Fibroblast of skin of left biceps (primary cell): ENCODE measurements at places on chromosomes 16 and 17.

- no peak for DNase-seq
These were observed 128.9 kb upstream of the PMFBP1 start for GRCh38 chr16:72300892-72301291.

DNA sequence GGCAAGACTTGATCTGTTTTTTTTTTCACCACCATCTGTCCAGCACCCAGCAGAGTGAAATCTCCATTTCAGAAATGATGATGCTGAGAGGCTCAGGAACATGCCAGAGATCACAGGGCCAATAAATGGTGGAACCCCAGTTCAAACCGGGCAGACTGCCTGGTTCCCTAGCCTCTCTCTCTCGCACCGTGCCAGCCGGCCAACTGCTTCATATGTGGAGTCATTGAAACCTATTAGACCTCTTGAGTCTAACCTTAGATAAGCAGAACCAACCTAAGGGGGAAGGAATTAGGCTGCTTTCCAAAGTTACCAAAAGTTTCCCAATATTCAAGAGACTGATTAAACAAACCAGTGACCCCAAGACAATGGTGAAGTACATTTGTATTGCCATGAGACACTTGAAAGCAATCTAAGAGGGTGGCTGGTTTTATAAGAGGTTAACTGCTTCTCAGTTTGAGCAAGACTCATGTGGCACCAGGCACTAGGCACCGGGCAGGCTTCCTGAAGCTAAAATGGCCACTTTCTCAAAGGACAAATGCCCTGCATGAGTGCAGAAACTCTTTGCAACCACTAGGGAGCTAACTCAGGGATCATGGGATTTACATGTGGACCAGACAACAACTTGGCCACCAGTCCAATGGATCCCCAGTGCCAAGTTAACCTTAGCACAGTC is 18.4 kb downstream of the TOX3 start:
- DNase-seq = no peak

GRCh38 chr16:61946019-61946418 is 90.2 kb downstream of the CDH8 start:
- no peak for DNase-seq

- DNase-seq = no peak
These were observed 47.1 kb downstream of the SLC6A4 start for GRCh38 chr17:30188211-30188939.

DNA sequence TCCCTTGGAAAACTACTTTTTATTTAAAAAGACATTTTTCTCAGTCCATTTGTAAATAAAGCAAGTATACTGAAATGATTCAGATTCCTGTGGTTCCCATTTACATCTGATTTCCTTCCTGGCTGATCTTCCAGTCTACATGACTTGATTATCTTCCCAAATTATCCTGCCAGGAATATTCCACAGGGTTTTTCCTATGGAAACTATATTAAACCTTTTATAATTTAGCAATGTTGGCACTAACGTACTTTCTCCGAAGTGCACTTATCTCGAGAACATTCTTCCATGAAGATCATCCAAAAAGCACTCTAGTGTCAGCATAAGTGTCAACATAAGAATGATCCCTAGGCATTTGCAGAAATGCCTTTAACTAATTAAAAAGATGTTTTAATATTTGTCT is 347.7 kb upstream of the KIF2B start:
- no peak for DNase-seq

- DNase-seq = no peak
These were observed 153.5 kb downstream of the MYO1D start for GRCh38 chr17:32723310-32723955.

DNA sequence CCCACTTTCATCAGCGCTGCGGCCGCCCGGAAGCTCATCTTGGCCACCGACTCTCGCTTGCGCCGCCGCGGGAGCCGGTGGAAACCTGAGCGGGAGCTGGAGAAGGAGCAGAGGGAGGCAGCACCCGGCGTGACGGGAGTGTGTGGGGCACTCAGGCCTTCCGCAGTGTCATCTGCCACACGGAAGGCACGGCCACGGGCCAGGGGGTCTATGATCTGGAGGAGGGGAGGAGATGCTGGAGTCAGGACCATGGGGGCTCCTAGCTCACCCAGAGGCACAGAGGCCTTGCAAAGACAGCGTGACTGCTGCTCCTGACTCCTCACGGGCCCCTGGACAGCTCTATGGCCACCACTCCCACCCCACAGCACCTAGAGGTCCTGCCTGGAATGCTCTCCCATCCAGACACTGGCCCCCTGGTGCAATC is 9.4 kb downstream of the SNRNP25 start:
- DNase-seq = no peak

- DNase-seq = no peak
These were observed 19.8 kb downstream of the RAD51D start for GRCh38 chr17:35099908-35100307.

GRCh38 chr17:21019976-21020586 is 22.7 kb downstream of the USP22 start:
- DNase-seq = no peak

GRCh38 chr17:11954936-11955335 is 42.3 kb downstream of the ZNF18 start:
- DNase-seq = no peak

DNA sequence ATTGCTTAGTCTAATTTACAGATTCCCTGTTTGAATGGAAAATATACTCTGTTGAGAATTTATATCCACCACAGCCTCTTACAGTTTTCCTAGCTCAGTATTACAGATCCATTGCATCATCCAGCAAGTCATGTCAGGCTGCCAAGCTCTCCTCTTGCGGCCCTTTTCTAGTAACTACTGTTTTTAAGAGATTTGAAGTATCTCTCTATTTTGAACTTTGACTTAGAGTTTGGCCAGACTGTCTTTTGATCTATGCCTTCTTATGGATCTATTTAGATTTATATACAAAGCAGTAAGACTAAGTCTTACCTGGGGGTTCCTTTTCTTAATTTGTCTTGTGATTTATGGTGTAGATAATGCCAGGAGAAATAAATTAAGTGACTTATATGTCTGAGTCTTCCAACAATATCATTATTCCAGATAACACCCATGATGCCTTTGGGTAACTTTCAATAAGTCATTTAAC is 53.1 kb upstream of the ABCC11 start:
- DNase-seq = peak; percentile 80

DNA sequence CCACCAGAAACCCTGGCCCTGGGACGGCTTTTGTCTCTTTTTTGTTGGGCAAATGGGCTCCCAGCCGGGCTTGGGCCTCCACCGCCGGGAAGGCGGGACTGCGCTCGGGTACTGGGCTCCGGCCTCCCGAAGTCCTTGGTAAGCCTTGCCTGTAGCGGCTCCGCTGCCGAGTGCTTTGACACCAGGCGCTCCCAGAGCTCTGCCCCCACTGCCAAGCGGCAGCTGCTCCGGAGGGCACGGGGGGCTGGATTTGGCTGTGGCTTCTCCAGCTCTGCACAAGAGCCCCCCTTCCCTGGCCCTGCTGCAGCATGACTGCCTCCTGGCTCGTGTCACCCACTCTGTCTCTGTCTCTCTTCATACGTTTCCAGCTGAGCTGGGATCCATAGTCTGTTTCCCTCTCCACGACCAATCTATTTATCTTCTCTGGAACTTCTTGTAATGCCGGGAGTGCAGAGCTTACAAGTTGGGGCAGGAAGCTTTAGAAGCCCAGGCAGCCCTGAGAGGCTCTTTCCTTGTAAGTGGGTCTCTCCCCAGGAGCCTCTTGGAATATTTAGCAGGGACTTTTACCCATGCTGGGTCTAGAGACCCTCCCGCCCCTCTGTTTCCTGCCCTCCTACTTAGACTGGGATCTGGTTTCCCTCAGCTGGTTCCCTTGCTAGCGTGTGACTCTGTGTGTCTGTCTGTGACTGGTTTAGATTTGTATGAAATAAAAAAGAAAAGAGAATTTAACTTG is 246.9 kb upstream of the GSE1 start:
- no peak for DNase-seq

DNA sequence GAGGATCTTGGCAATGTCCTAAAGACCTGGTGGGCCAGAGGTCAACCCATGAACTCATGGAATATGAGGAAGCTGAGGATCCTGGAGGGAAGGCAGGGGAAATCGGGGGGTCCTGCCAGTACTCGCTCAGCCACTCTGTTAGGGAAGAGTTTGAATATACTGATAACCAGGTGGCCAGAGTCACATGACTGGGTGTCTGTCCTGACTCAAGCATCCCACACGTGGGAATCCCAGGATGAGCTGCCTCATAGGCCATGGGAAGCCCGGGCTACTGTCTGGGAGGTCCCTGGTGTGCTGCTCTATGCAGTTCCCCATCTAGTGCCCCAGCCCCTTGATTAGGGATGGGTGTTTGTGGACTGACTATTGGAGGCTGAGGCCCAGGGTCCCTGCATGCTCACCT is 1.6 kb downstream of the EXOC3L1 start:
- DNase-seq = no peak

DNA sequence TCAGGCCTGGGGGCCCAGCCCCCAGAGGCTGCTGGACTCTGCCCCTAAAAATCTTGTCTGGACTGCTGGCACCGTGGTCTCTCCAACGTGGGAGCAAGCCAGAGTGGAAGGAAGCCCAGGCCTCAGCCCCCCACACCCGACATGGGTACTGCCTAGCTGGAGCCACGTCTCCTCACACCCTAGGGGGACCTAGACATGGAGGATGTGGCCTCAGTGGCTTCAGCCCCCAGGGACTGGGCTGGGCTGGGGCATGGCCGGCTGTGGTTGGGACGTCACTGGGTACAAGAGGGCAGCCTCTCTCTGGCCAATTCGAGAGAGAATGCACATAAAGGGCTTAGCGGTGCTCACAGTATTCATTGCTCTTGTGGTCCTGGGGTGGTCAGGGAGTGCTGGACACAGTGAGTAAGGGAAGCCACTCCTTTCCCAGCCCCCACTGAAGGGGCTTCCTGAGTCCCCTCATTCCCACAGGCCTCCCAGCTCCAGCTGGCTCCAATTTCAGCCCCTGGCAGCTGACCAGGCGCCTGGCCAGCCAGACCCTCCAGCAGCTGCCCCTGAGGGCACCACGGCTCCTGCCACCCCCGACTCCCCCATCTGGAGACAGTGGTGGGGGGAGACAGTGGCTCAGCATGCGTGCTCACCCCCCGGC is 1.1 kb downstream of the CDH15 start:
- no peak for DNase-seq

DNA sequence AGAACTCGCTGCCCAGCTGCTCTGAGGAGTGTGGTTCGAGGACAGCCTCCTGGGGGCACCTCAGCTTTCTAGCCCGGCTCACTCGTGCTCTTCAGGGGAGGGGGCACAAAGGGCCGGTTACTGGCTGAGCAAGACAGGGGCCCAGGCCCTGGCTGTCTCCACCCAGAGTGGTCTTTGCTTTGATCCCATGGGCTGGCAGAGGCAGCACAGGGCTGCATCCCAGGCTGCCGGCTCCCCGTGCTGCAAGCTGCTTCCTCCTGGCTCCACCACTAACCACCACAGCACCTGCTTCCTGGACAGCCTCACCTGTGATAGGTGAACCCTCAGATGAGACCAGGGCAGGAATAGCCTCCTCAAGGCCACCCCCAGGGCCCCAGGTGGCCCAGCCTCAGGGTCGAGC is 6.8 kb downstream of the SPPL2C start:
- DNase-seq = no peak

GRCh38 chr17:8665684-8666083 is 35.2 kb upstream of the MYH10 start:
- DNase-seq = no peak

DNA sequence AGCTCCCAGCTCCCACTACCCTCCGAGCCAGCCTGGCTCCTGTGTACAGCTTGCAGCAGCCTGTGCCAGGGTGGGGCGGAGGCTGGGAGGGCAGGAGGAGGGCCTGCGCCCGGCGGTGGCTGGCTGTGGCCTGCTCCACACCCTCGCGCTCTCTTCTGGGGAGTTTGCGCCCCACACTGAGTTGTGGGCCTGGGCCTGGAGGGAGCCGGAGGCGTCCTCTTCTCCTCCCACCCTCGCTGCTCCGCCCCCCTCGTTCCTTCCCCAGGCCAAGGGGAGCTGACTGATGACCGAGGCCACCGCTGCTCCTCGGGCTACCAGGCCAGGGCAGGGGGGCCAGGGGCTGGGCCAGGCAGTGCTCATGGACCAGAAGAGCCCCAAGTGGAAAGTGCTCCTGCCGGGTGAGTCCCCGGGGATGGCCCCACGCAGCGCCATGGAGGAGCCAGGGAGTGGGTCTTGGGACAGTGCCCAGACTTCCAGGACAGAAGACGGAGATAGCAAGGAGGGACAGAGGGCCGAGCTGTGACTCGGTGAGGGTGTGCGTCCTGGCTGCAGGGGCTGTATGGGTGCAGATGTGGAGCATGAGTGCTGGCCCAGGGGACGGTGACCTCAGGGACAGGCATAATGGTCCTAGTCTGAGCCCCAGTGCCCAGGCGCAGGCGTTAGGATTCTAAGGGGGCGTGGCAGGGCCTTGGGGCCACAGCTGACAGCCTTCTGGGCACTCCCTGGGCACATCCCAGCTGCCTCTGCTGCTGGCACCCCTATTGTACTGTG is 242.1 kb upstream of the GSE1 start:
- no peak for DNase-seq

DNA sequence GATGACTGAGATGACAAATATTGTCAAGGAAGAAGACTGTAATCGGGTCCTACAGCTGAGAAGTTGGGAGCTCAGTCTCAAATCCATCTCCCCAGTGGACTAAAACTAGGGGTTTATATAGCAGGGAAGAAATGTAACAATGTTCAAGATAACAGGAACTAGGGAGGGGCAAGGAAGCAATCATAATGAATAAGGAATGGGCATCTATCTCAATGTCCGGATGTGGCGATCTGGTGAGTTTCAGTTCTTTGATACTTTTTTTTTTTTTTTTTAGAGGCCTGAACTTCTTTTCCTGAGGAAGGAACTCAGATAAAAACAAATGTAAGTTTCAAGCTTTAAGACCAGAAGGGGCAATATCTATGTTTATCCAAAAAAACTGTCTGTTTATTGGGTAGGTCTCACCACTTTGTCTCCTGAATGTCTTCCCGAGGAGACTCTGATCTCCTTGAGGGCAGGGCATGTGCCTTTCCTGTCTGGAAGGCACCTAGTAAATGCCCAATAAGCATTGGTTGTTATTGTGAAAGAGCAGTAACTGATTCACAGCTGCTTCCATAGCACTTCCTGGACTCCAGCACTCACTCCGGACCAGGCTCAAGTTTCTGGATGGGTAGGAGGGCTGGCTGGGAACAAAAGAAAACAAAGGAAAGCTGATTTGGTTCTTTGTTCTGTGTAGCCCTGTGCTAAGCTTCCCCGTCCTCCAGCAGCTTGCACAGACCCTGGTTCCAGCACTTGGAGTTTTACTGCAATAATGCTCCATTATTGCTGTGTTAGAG is 51.9 kb downstream of the MEOX1 start:
- DNase-seq = no peak

GRCh38 chr16:10906914-10907756 is 30.1 kb downstream of the CIITA start:
- no peak for DNase-seq

DNA sequence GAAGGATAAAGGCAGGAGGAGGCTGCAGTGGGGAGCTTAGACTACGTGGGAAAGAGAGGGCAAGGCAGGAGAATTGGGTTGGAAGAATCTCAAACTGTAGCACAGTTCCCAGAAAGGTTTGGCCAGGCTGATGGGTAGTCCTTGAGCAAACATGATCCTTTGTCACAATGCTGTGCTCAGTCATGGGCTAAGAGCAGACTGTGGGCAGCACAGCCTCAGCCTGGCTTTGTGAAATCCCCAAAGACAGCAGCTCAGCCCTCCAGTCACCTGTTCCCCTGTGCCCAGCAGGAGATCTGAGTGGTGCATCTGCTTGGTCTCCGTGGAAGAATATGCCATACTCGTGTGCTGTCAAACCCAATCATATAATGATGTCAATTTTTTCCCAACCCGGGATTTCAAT is 10.6 kb upstream of the ENGASE start:
- no peak for DNase-seq

- no peak for DNase-seq
These were observed 1.6 kb downstream of the CTCF start for GRCh38 chr16:67563708-67564468.
